ENCODE measurements at places on chromosomes 2 and 18. TPM values are rescaled to one million over a fixed set of nuclear protein-coding genes. Genes with fewer than 3 reads are reported as not detected.

GRCh38 chr2:33033606-33034081 lies 86.9 kb downstream of the LTBP1 start:
- peak; percentile 71 for DNase-seq

MSTN gene
- not detected for total RNA-seq

MEP1B gene
- not detected for total RNA-seq

MAPRE3 gene
- 3.5 TPM for total RNA-seq

DNA sequence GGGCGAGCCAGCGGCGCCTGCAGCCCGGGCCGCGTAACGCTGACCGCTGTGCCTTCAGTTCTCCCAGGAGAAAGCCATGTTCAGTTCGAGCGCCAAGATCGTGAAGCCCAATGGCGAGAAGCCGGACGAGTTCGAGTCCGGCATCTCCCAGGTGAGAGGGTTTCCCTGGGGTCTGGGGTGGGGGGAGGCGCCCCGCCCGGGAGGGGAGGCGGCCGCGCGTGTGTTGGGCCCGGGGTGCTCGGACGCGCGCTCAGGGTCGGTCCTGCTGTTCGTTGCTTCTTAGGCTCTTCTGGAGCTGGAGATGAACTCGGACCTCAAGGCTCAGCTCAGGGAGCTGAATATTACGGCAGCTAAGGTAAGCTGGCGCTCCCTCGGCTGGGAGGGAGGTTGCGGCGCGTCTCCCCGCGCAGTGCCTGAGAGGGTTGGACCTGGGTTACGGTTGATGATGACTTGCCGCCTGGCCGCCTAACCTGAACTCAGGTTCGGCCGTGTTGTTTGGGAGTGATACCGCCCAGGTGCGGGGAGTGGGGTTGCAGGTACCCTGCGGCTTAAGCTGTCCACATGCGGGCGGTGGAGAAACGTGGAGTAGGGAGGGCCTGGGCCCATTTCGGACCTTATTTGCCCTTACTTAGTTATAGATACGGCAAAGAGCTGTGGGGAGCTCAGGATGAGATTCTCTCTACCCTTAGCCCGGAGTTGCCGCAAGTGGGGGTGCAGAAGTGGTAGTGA lies 638 bp downstream of the RPS7 start:
- DNase-seq = peak; percentile 17

DNA sequence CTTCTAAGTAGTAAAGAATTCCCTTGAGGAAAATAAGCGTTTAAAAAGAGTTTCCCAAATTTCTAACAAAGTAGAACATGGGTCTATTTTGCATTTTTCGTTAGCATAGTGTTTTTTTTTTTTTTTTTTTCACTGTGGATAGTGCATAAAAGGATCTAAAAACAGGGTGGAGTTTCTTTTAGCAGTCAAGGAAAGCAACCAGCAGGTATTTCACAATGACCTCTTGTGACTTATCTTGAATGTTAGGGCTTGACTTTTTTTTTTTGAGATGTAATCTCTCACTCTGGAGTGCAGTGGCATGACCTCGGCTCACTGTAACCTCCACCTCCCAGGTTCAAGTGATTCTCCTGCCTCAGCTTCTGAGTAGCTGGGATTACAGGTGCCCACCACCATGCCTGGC lies 14.9 kb upstream of the DGKD start:
- DNase-seq = no peak

SERPINB10 gene
- total RNA-seq = 1.2 TPM

- no peak for DNase-seq
Observed at GRCh38 chr18:58398648-58399398, 230.1 kb downstream of the ALPK2 start.

Data from SK-MEL-5 (cell line).